ENCODE measurements at places on chromosomes 5 and 9. TPM values are rescaled to one million over a fixed set of nuclear protein-coding genes. Genes with fewer than 3 reads are reported as not detected.

PRUNE2 gene
- total RNA-seq: 0.27 TPM

GRCh38 chr5:88882276-88883038 lies 527 bp downstream of the MEF2C start:
- H3K36me3 ChIP-seq: no peaks in the 10 kb centered on the region
- peaks cover 22% of the 10 kb centered on the region for H3K4me1 ChIP-seq
- peaks cover 70% of the 10 kb centered on the region for H3K27me3 ChIP-seq
- H3K4me3 ChIP-seq: peak overlapping the region; percentile 77

GRCh38 chr5:140175367-140176030 lies 511 bp downstream of the CYSTM1 start:
- peak overlapping the region; percentile 93 for H3K4me3 ChIP-seq
- DNase-seq: peak; percentile 49
- peaks cover 4% of the 10 kb centered on the region for H3K36me3 ChIP-seq
- H3K27ac ChIP-seq: no peak overlapping the region
- H3K27me3 ChIP-seq: peaks cover 27% of the 10 kb centered on the region

DNA sequence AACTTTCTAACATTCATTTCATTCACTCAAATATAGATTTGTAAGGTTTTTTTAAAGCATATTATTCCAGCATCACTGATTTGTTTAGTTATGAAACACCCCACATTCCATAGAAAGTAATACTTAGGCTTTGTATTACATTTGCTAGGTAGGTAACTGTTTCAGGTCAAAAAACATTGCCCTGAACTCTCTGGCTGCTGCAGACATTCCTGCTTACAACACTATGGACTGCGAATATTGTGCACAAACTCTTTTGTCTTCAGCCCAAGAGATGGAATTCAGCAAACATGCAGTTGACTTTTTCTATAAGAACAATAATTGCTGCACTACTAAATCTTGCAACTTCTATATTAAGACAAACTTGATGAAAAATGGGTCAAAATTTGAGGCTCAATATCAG lies 301.0 kb downstream of the ARL15 start:
- no peak overlapping the region for H3K27ac ChIP-seq
- H3K36me3 ChIP-seq: peaks cover 12% of the 10 kb centered on the region
- no peaks in the 10 kb centered on the region for H3K4me1 ChIP-seq
- no peak overlapping the region for H3K4me3 ChIP-seq

GRCh38 chr5:143041461-143041860 lies 271.3 kb downstream of the ARHGAP26 start:
- H3K4me1 ChIP-seq: peaks cover 27% of the 10 kb centered on the region
- H3K27ac ChIP-seq: no peak overlapping the region
- H3K4me3 ChIP-seq: no peak overlapping the region
- DNase-seq: no peak
- peaks cover 39% of the 10 kb centered on the region for H3K36me3 ChIP-seq

GRCh38 chr5:74978345-74978744 lies 74.0 kb downstream of the GCNT4 start:
- peaks cover 6% of the 10 kb centered on the region for H3K27me3 ChIP-seq
- H3K4me1 ChIP-seq: peaks cover 15% of the 10 kb centered on the region
- H3K36me3 ChIP-seq: no peaks in the 10 kb centered on the region

DNA sequence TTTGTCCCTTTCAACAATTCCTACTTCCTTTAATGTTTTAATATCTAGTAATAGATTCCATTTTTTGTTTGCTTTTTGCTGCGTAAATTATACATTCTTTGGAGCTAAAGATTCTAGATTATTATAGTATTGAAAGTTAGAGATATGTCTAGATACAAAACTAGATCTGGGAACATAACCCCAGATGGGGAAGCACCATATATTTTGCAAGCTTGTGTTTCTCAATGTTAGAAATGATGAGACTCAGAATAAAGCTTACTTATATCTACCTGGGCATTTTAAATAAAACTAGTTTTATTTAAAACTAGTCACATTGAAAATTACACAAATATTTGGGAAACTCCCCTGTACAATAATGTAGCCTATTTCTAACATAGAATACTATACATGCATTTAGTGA lies 32.2 kb downstream of the TRIO start:
- no peak for DNase-seq
- H3K4me1 ChIP-seq: no peaks in the 10 kb centered on the region
- no peak overlapping the region for H3K27ac ChIP-seq
- H3K36me3 ChIP-seq: no peaks in the 10 kb centered on the region
- H3K27me3 ChIP-seq: peaks cover 5% of the 10 kb centered on the region
